ENCODE measurements at places on chromosomes 2 and 18.

DNA sequence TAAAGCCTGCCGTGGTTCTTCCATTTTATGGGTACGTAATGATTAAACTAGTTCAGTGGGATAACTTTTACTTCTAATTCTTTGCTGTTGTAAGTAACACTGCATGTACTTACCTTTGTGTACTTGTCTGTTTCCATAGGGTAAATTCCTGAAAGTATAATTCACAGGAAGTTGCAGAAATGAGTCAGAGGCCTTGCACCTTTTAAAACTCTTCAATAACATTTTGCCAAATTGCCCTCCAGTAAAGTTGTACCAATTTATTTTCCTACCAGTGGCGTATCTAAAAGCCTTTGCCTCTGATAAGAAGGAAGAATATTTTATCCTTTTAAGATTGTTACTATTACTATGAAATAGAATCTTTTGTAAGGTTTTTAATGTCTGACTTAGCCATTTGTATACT lies 65.1 kb downstream of the CAB39 start:
- no peak for DNase-seq

DNA sequence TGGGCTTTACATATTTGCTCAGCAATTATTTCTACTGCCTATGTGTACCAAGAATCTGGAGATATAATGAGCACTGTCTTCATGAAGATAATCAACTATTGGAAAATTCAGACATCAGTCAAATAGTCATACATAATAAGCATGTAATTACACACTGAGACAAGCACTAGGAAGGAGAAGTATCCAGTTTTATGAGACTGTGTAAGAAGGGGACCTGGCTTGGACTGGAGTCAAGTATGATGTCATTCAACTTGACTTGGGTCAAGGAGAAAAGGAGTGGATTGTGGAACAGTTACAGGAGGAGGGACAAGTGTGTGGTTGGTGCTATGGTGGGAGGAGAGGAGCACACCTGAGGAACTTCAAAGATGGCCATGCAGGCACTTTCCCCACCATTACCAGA lies 419.8 kb upstream of the TRIB2 start:
- DNase-seq = no peak

GRCh38 chr2:117587310-117587709 lies 227.2 kb upstream of the DDX18 start:
- DNase-seq = no peak

- no peak for DNase-seq
Measured at GRCh38 chr2:106117882-106118684, 76.0 kb downstream of the UXS1 start.

- DNase-seq = no peak
Measured at GRCh38 chr18:29307982-29308381, 1131.1 kb upstream of the CDH2 start.

GRCh38 chr2:70938586-70938950 lies 2.9 kb downstream of the ATP6V1B1 start:
- DNase-seq = no peak

- peak; percentile 48 for DNase-seq
Measured at GRCh38 chr2:36482576-36483214, 115.3 kb downstream of the FEZ2 start.

- DNase-seq = no peak
Measured at GRCh38 chr2:232211743-232212686, 166.5 kb upstream of the ALPP start.

- no peak for DNase-seq
Measured at GRCh38 chr2:2075875-2076529, 255.1 kb downstream of the MYT1L start.

DNA sequence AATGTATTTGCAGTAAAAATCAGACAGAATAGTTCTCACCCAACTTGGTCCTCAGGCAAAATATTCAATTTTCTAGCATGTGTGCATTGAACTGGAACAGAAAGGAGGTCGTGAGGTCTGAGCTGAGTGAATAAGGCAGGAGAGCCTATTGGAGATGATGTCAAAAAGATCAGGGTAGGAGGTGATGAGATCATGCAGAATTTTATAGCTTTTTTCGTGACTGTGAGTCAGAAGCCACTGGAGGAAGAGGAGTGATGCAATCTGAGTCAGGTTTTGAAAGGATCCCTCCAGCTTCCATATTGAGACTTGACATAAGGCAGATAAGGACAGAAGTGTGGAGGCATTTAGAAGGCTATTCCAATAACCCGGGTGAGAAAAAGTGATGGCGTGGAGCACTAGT lies 299.5 kb upstream of the SOX11 start:
- DNase-seq = no peak

GRCh38 chr2:205699515-205700289 lies 17.4 kb downstream of the NRP2 start:
- DNase-seq = no peak

GRCh38 chr2:28313220-28313784 lies 79.4 kb upstream of the FOSL2 start:
- DNase-seq = no peak

DNA sequence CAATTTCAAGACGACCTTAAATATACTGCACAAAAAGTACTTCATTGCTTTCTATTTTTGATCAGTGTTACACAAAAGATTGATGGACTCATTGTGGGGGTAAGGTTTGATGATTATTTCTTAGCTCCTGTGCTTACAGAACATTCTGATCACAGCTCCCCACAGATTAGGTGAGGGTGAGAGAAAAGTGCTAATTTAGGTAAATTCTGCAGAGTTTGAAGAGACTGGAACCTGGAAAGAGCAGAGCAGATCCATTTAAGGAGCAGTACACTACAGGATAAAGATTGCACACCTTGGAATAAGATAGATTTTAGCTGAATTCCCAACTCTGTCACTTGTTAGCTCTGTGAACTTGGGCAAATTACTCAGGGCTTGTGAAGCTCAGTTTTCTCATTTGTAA lies 291.9 kb upstream of the CDH7 start:
- no peak for DNase-seq

- DNase-seq = no peak
Measured at GRCh38 chr18:36518839-36519238, 221.3 kb downstream of the FHOD3 start.

DNA sequence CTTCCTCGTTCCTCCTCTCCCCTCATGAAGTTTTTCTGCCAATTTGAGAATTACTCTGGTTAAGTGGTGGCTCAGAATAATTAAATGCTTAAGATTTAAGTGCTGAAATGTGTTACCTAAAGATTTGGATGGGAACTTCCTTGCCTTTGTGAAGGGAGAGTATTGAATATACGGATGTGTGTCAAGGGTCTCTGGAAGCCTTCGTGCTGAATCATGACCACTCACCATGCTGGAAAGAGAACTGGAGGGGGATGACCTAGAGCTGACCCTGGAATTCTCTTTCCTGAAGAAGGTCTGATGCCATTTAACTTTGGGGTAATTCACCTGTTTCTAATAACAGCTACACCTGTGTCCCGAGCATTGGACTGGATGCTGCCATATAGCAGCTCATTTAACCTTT lies 2.2 kb downstream of the MOCOS start:
- no peak for DNase-seq

DNA sequence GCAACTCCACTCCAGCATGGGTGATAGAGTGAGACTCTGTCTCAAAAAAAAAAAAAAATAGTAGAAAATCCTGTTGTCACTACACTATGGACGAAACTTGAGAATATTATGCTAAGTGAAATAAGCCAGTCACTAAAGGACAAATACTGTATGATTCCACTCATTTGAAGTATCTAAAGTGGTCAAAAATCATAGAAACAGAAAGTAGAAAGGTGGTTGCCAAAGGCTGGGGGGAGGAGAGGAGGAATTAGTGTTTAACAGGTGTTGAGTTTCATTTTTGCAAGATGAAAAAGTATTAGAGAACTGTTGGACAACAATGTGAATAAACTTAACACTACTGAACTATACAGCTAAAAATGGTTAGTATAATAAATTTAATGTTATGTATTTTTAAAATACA lies 18.8 kb upstream of the RMP24 start:
- DNase-seq = no peak

- no peak for DNase-seq
Measured at GRCh38 chr2:128330583-128330982, 11.9 kb upstream of the HS6ST1 start.

- DNase-seq = no peak
Measured at GRCh38 chr2:105746177-105747080, 1.7 kb downstream of the NCK2 start.

DNA sequence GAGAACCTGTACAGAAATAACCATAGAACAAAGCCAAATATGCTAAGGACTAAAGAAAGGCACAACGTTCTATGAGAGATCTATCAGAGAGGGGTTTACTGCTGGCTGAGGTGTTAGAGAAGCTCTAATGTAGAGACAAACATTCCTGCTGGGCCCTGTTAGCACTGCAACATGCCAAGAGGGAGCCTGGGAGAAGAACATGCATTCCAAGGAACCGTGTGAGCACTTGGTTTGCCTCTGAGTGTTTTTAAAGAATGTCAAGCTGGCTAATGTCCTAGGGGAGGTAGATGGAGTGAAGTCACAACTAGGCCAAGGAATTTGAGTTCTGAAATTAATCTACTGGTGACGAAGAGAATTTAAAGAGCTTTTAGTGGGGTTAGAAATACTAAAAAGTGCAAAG lies 384.3 kb upstream of the LYPD1 start:
- DNase-seq = peak; percentile 17

DNA sequence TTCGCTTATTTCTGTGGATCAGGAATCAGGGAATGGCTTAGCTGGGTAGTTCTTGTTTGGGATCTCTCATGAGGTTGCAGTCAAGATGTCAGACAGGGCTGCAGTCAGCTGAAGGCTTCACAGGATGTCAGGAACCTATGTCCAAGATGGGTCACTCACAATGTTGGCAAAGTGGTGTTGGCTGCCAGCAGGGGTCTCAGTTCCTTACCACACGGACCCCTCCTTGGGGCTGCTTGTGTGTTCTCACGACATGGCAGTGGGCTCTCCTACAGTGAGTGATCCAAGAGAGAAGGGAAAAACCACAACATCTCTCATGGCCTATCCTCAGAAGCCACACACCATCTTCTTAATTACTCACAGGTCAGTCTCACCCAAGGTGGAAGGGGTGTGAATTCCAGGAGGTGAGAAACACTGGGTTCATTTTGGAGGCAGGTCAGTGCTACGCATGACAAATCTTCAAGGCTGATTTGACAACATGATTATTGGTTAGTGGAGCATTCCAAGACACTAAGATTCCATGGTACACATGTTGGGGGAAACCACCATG lies 1.3 kb upstream of the ANTXR1 start:
- DNase-seq = no peak

DNA sequence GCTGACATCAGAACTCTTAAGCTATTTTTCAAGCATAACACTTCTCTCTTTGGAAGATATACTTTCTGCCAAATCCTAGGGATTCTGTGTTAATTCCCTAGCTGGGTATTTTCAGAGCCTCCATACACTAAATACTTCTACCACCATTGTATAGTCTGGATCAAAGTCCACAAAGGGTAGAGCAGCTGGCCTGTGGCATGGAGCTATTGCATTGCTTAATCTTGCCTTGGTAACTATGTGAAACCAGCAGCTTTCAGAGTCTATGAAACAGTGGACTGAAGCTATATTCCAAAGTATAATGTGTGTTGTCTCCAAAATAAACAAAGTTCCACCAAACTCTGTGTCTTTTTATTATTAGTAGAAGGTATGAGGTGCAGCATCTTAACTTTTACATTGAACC lies 296.9 kb upstream of the CDH19 start:
- no peak for DNase-seq

All from BJ (cell line).